ENCODE measurements at places on chromosomes 12 and 14. TPM values are rescaled to one million over a fixed set of nuclear protein-coding genes. Genes with fewer than 3 reads are reported as not detected.
A peak's percentile ranks its signal among the peaks of the same experiment; 100 is the strongest.

Gene GLTP
- 48.4 TPM for total RNA-seq

GRCh38 chr12:57319678-57320469, 68.9 kb upstream of the STAC3 start:
- DNase-seq = no peak

Gene SLC35F4
- not detected for total RNA-seq

- no peak for DNase-seq
Observed at GRCh38 chr12:6211421-6211869, 11.2 kb downstream of the CD9 start.

Gene DHH
- total RNA-seq = 0.04 TPM

DNA sequence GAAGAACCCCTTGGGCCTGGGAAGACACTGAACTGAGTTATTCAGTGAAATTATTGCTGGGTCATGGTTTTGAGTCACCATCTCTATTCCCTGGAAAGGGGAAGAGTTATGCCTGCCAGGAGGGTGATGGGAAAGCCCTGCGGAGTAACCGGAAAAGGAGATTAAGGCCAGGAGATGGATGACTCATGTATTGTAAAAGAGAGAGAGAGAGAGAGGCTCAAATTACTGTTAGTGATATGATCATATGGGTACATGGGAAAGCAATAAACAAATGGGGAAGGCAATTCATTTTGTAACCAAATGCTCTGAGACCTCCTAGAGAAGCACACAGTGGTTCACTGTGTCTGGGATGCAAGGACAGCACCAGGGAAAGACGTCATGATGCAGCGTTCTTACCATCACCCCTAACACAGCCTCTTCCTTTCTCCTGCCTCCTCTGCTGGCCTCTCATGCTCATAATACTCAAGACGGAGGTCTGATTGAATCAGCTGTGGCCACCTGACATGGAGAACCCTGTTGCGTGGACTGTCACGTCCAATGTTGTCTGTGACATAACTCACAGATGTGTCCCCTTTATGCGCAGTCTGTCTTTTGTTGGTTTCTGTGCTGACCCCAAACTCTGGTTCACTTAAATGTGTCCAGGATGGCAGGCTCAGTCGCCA, 243.7 kb downstream of the TMEM132D start:
- DNase-seq = peak; percentile 12

Gene POTEM
- not detected for total RNA-seq

DNA sequence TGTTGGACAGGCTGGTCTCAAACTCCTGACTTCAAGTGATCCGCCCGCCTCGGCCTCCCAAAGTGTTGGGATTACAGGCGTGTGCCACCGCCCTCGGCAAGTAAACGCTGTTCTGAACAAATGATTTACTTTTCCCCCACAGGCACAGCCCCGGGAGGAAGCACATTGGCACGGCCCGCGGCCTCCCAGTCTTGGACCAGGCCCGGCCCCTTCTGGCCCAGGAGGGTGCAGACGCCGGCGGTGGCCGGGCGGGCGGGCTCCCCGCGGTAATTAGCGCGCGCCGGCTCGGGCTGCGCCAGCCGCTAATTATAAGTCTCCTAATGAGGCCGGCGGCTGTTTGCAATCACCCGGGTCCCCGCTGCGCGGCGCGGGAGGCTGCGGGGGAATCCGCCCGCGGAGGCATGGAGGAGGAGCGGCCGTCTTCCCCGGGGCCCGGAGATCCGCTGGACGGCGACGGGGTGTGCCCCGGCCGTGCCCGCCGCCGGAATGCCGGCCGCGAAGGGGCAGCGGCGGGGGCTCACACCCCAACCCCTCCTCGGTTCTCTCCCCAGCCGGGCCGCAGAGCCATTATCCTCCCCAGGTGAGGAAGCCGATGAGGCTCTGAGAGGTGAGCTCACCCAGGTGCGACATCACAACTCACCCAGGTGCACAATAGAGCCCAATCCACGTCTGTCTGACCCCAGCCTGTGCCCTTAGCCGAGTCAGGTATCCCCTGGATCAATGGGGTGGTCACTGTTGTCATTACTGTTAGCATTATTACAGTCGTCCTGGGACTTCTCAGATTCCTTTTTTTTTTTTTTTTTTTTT, 3.3 kb upstream of the POP5 start:
- no peak for DNase-seq

- no peak for DNase-seq
Observed at GRCh38 chr14:100408350-100409002, 85.3 kb downstream of the SLC25A47 start.

GRCh38 chr12:89506050-89506449, 18.5 kb downstream of the GALNT4 start:
- no peak for DNase-seq

- DNase-seq = no peak
Observed at GRCh38 chr14:23186913-23187654, 3.6 kb upstream of the SLC7A8 start.

DNA sequence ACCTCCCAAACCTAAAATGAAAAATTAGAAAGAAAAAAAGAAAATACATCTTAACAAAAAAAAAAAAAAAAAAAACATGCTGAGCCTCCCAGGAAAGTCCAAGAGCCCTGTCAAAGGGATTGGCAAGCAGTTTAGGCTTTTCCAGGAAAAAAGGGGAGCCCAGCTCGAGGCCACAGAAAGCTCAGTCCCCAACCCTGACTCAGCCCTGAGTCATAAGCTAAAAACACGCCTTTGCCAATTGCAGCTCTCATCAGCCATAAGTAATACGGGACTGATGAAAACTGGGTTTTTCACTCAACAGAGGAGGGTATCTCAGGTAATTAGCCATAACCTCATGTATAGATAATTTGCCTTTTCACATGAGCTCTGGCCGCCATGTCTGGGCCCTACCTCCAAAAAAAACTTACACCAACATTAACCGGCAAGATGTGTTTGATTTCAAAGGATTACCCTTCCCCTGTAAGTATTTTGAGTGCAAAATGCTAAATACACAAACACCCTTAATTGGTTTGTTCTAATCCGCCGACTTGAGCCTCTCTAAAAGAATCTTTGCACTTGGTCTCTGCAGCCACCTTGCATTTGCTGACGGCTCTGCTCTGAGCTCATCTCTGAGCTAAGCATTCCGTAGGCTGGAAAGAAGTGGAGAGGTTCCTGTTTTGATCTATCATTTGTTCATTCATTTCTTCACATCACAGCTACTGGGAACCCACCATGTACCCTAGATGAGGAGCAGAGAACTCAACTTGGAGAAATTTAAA, 319.2 kb downstream of the BCL11B start:
- DNase-seq = peak; percentile 34

GRCh38 chr14:26719514-26719913, 121.7 kb upstream of the NOVA1 start:
- DNase-seq = peak; percentile 12

Gene SLC7A7
- 10.0 TPM for total RNA-seq

Gene RND1
- 9.9 TPM for total RNA-seq

GRCh38 chr12:45354399-45354798, 138.5 kb downstream of the ANO6 start:
- DNase-seq = no peak

- DNase-seq = no peak
Observed at GRCh38 chr14:63909984-63910383, 57.2 kb downstream of the SYNE2 start.

Gene KRT6C
- total RNA-seq = not detected

GRCh38 chr14:44339862-44340261, 167.2 kb downstream of the FSCB start:
- no peak for DNase-seq

Gene LRRIQ1
- total RNA-seq = 2.3 TPM

DNA sequence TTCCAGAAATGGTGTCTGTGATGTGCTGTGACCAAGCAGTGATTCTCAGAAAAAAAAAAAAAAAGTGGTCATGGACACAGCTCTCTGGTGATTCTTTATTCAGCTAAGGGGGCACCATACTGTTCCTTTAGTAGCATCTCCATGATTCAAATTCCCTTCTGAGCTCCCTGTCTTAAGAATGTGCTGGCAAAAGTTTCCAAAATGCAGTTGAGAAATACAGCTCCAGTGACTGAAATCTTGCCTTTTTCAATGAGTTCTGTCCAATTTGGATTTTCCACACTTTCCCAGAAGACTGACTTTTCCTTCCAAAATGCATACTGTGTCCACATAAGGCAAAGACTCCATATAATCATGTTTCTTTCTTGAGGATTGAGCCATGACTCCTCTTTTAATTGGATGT, 24.3 kb upstream of the CPM start:
- DNase-seq = no peak

GRCh38 chr14:92969871-92970270, 46.9 kb downstream of the CHGA start:
- DNase-seq = no peak

DNA sequence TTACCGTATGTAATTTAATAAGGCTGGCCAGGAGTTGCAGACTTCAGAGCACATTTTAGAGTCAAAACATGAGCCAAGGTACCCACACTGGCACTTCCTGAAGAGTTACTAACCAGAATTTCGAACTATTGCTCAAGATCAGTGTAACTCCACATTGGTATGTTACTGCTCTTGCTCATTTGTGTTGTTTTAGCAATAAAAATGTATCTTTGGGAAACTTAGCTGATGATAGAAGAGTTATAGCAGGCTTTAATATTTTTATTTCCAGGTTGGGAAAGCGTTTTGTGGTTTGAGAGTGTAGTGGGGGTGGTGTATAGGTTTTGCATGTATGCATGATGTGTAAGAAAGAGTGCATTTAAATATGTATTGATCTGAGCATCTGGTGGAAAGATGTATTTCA, 96.6 kb downstream of the SCN8A start:
- DNase-seq = no peak

DNA sequence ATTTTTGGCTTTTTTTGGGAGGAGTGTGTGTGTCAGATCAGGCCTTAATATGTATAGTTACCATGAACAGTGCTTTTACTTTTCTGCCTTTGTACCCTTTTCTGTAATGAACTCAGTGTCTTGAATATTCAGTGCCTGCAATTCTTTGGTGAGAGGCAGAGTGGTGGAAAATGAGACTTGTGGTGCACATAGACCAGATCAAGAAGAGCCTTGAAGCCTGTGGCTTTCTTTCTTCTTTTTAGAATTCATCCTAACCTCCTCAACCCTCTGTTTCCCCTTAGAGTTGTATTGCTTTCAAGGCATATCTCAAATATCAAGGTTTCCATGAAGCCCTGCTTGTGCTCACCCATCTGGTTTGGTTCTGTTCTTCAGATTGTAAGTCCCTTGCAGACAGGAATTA, 2.6 kb downstream of the YLPM1 start:
- no peak for DNase-seq

Gene OASL
- 1.4 TPM for total RNA-seq

Gene DAO
- total RNA-seq = not detected

DNA sequence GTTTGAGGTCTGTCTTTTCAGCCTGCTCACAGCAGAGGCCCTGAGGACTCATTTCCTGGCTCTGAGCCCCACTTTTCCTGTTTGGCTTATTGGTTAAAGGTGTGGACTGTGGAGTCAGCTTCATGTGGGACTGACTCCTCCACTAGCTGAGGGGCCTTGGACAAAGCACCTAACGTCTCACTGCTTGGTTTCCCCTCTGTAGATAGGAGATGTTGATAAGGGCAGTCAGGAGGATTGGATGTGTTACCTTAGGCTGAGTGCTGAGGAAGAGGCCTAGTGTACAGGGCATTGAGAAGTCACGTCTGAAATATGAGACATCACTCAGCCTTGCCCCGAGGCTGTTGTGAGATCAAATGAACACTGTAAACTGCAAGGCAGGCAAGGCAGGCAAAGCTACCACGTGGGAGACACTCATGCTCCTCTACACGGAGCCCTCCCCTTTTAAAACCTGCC, 27.1 kb upstream of the TCL1A start:
- no peak for DNase-seq

Data from kidney epithelial cell (primary cell).